ENCODE measurements at places on chromosomes 3 and 15.

GRCh38 chr3:166307756-166308350 is 470.6 kb upstream of the BCHE start:
- DNase-seq = no peak

GRCh38 chr3:174202116-174202515 is 657.0 kb upstream of the NAALADL2 start:
- DNase-seq = no peak

DNA sequence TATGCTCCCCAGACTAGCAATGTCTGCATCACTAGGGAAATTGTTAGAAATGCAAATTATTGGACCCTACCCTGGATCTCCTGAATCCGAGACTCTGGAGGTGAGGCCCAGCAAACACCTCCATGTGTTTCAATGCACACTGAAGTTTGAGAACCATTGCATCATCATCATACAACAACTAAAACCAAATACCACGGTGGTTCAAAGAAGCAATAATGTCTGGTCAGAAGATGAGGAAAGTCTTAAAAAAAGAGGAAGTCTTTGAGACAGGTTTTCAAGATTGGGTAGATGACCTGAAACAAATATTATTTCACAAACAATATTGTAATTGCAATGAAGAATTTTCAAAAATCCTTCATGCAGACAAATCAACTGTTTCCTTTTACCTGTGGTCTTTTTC is 60.3 kb upstream of the TRA2B start:
- DNase-seq = no peak

DNA sequence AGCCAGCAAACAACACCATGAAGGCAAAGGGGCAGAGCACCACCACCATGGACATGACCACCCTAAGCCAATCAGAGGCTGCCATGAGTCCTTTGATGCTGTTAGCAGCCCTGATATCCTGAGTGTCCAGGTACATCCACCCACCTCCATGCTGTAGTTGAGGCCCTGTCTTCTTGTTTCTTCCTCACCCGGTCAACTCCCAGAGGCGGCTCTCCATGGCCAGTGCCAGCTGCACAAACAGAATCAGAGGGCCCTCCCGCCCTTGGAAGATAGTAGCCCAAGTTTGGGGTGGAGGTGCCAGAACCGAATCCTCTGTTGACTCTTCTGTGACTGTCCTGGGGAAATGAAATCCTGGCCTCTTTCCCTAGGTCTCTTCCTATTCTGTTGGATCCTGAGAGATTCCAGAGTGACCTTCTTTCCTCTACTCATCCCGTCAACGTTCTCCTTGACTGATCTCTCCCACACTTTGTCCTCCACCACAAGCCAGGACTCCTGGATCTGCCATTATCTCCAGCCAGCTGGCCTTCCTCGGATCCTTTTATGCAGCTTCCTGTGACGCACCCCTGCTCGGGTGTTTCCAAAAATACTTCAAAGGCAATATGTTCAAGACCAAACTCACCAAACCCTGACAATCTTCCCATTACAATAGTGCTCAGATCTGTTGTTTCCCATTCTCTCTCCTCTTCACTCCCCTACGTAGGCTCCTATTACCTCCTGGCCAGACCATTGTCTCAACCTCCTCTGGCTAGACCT is 45.4 kb upstream of the DLG1 start:
- DNase-seq = no peak

DNA sequence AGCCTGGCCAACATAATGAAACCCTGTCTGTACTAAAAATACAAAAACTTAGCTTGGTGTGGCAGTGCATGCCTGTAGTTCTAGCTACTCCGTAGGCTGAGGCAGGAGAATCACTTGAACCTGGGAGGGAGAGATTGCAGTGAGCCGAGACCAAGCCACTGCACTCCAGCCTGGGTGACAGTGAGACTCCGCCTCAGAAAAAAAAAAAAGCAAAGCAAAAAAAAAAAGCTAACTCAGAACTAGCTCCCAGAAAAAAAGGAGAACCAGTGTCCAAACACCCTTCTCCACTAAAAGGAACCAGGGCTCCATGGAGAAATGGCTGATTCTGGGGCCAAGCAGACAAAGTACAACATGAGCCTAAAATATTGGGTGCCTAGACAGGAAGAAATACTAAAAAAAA is 16.7 kb upstream of the CRTC3 start:
- DNase-seq = no peak

GRCh38 chr3:129793942-129794310 is 99.6 kb downstream of the TMCC1 start:
- DNase-seq = peak; percentile 7

DNA sequence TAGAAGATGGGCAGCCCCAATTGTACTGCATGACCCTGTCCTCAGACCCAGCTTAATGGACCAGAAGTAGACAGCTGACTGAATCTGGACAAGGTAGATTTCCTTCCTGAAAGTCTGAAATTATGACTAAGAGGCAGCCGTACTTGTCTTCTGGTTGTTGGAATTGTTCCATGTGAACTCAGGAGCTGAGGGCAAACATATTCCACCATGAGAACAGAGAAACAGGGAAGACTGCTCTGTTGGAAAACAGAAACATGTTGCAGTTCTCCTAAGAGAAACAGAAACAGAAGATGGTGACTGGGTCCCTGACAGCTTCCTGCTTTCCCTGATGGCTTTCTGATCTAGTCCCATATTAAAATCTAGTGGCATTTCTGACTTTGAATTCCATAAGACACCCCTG is 24.1 kb downstream of the POPDC2 start:
- no peak for DNase-seq

- DNase-seq = no peak
Measured at GRCh38 chr3:154428286-154429206, 1.4 kb downstream of the GPR149 start.

- no peak for DNase-seq
Measured at GRCh38 chr3:69161587-69162307, 39.4 kb upstream of the LMOD3 start.

DNA sequence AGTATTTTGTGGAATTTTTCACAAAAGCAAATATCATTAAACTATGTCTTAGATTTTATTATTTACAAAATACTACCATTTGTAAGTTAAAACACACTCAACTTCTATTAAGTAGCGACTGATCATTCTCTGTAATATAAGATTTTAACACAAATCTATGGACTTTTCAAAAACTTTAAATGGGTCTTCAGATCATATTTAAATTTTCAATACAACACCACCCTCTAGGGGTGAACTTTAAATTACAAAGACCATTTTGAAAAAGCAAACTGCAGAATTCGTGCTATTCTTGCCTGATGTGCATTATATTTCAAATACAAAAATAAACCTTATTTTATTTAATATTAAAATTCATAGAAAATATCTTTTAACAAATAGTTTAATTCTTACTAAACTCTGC is 8.2 kb upstream of the VGLL4 start:
- no peak for DNase-seq

DNA sequence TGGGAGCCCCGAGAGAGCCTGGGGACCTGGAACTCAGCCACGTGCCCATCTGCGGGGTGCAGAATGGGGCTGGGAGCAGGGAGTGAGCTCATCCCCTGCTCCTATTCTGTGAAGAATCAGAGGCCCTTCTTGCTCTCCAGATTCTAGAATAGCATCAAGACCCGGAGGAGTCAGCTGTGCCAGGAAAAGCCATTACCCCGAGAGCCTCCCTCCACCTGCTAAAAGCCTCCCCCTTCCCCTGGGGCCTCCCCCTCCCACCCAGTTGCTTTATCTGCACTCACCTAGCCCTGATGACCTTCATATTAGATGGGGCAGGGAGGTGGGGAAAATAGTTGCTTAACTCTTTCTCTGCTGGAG is 23.1 kb downstream of the CCDC33 start:
- DNase-seq = no peak

GRCh38 chr3:194976874-194977273 is 291.2 kb downstream of the FAM43A start:
- DNase-seq = no peak

DNA sequence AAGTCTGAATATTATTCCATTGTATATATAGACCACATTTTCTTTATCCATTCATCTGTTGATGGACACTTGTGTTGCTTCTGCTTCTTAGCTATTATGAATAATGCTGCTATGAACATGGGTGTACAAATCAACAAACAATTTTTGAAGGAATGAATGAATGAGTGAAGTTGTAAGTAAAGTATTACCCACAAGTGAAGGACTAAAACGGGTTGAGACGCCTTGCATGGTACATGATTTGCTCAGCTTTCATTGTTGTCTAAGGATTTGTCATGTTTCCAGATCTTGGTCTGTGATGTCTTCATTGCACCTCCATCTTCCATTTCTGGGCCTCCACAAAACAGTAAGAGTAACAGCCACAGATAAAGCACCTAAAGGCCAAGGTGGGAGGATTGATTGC is 20.5 kb downstream of the IFT122 start:
- no peak for DNase-seq

GRCh38 chr15:34861214-34861613 is 65.9 kb upstream of the ACTC1 start:
- no peak for DNase-seq

DNA sequence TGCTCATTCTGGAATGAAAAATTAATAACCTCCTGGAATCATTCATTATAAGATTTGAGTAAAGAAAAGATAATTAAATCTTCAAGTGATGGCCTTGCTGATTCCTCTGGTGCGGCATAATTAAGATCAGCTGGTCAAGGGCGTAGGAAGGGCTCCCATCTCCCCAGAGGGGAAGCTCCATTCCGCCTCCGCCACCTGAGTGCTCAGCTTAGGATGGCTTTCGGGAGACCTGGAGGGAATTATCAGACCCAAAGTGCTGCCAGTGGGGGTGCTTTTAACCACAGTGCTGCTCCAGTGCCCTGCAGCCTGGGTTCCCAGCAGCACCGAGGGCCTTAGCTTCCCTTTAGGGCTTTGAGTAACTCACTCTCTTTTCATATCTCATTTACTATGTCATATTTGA is 556.6 kb upstream of the RGMA start:
- DNase-seq = no peak

GRCh38 chr3:57261119-57261518 is 31.4 kb downstream of the ASB14 start:
- no peak for DNase-seq

DNA sequence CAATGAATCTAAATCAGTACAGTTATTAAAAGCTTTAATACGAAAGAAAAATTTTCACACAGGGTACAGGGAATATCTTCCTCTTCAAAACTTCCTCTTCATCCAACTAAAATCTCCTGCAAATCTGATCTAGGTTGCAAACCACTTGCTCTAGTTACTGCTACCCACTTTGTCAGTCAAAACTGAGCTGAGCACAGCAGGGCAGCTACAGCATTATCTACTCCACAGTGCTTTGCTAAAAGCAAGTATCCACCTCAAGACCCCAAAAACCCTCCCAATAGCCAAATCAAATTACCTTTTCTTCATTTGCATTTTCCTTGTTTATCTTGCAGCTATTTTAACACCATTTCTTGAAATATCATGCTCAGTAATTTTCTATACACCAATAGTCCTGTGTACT is 14.7 kb downstream of the ZNF280D start:
- no peak for DNase-seq

GRCh38 chr3:53102601-53103147 is 27.6 kb downstream of the RFT1 start:
- DNase-seq = no peak

DNA sequence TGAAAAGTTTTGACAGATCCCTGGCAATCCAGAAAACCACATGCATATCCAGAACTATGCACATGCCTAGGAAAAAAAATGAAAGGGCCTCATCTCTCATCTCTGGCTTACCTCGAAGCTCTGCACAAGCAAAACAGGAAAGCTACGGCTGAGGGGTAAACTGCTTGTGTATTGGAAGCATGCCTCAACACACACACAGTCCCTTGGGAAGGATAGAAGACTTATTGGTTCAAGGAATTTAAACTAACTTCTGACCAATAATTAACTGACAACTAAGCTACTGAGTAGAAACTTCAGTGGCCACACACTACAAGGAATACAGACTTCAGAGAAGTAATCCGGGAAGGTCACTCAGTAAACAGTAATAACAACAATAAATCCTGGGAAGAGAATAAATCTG is 59.9 kb upstream of the POMGNT2 start:
- no peak for DNase-seq

GRCh38 chr15:98548139-98548971 is 100.0 kb upstream of the IGF1R start:
- no peak for DNase-seq

- peak; percentile 10 for DNase-seq
Measured at GRCh38 chr3:42518800-42519567, 16.5 kb downstream of the VIPR1 start.

GRCh38 chr3:189588070-189588469 is 43.1 kb upstream of the TP63 start:
- DNase-seq = no peak

DNA sequence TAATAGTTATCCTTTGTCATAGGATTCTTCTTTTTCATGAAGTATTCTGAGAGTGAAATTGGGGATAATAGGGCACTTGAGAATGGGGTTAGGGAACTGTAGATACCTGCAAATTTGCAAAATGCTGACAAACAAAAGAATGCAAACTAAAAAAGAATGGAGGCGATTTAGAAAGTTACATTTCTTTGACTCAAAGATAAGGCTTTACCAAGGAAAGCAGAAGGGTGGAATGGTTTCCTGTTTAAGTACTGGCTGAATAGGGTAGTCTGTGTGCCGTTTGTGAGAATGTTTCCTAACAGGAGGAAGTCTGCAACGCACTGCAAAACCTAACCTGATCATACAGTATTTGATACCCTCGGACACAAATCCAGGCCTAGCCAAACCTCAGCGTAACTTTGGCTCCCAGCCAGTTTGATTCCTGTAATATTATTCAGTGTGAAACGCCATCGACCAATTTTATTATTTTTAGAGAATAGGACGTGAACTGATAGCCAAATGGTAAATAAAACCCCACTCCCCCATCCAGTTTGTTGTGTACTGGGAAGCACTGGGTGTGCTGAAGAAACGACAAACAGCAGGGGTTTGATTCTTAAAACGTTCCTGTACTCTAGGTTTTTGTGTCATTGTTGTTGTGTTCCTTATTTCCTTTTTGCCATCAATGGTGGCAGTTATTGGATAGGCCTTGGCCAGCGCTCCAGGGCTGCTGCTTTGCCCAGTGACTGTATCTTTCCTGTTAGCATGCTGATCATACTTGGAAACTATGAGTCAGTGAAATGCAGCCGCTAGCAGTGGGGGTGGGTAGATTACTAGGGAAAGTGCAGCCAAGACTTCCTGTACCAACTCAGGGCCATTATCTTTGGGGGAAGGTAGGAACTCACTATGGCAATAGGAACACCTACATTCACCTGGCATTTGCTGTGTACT is 148.0 kb upstream of the TBL1XR1 start:
- peak; percentile 30 for DNase-seq
